ENCODE measurements at places on chromosomes 16 and 17.

- no peak for DNase-seq
These were observed 2.9 kb upstream of the ABCA10 start for GRCh38 chr17:69231521-69231920.

DNA sequence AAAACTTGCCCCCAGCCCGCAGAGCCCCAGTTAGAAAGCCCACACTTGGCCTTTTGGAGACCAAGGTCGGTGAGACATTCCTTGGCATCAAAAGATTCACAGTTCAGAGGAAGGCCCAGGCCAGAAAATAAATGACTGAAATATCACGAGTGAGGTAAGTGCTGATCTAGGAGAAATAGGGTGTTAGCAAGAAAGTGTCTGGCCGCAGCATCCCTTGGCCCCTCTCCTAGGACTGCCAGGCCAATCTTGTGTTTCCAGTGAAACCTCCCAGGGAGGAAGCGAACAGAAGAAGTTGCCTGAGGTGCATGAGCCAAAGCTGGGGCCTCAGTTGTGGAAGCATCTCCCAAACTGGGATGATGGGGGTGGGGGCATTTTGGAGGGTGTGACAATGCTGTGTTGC lies 22.5 kb upstream of the NSMCE1 start:
- DNase-seq: no peak

GRCh38 chr16:2852731-2853507 lies 5.1 kb downstream of the PRSS22 start:
- no peak for DNase-seq

DNA sequence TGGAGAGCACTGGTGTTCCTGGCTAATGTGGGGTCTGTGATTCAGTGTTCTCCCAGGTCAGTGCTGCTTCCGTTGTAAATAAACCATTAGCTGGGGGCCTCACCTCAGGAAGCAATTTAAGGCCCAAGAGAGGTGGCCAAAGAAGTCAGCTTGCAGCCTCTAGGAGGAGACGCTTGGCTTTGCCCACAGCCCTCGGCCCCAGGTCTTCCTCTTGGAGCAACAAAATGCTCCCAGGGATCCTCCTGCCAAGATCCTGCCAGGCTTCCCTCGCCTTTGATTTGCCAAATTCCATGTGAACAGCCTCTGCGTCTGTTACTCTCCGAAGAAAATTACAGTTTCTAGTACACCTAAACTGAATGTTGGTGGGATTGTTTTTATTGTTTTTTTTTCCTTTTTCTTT lies 62.4 kb upstream of the TBX2 start:
- DNase-seq: no peak

- no peak for DNase-seq
These were observed 804.5 kb upstream of the SOX9 start for GRCh38 chr17:71316176-71316897.

All from suprapubic skin (tissue), 4 donors.